ENCODE measurements at places on chromosomes 6 and 20. TPM values are rescaled to one million over a fixed set of nuclear protein-coding genes. Genes with fewer than 3 reads are reported as not detected.

The C20orf144 gene
- 0.21 TPM for total RNA-seq

The OR2J3 gene
- total RNA-seq = not detected

The MMP24 gene
- total RNA-seq = not detected

The SYCP2 gene
- 6.5 TPM for total RNA-seq

The RIPPLY2 gene
- not detected for total RNA-seq

GRCh38 chr6:13253272-13253671, 75.1 kb downstream of the TBC1D7 start:
- no peak overlapping the region for H3K4me3 ChIP-seq
- peaks cover 6% of the 10 kb centered on the region for H3K27me3 ChIP-seq
- no peak overlapping the region for H3K27ac ChIP-seq
- H3K36me3 ChIP-seq = no peaks in the 10 kb centered on the region
- H3K4me1 ChIP-seq = peaks cover 2% of the 10 kb centered on the region

- H3K4me1 ChIP-seq = no peaks in the 10 kb centered on the region
- H3K27ac ChIP-seq = no peak overlapping the region
- no peak overlapping the region for H3K4me3 ChIP-seq
- no peaks in the 10 kb centered on the region for H3K27me3 ChIP-seq
- no peaks in the 10 kb centered on the region for H3K36me3 ChIP-seq
Observed at GRCh38 chr6:136191606-136192312, 58.4 kb downstream of the MTFR2 start.
